ENCODE measurements at places on chromosomes 7 and 10.

- no peak overlapping the region for H3K27ac ChIP-seq
- H3K36me3 ChIP-seq: peaks cover 2% of the 10 kb centered on the region
- H3K4me1 ChIP-seq: no peaks in the 10 kb centered on the region
- DNase-seq: no peak
- H3K27me3 ChIP-seq: no peaks in the 10 kb centered on the region
- H3K4me3 ChIP-seq: no peak overlapping the region
These were observed 53.2 kb downstream of the ANKMY2 start for GRCh38 chr7:16592395-16592794.

DNA sequence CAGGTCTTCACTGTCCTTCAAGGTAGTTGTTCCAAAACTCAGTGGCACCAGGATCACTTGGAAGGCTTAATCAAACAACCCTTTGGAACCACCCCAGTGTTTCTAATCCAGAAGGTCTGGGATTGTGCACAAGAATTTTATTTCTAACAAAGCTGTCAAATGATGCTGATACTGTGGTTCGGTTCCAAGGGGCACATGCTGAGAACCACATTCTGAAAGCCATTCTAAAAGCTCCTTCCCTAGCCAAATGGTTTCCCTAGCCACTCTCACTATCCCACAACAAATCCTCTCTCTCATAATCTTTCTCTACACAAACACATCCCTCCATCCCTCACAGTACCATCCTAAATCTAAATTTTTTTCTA lies 52.1 kb downstream of the MACC1 start:
- no peak overlapping the region for H3K4me3 ChIP-seq
- H3K27ac ChIP-seq: no peak overlapping the region
- DNase-seq: no peak
- H3K4me1 ChIP-seq: no peaks in the 10 kb centered on the region
- H3K36me3 ChIP-seq: no peaks in the 10 kb centered on the region
- H3K27me3 ChIP-seq: no peaks in the 10 kb centered on the region

DNA sequence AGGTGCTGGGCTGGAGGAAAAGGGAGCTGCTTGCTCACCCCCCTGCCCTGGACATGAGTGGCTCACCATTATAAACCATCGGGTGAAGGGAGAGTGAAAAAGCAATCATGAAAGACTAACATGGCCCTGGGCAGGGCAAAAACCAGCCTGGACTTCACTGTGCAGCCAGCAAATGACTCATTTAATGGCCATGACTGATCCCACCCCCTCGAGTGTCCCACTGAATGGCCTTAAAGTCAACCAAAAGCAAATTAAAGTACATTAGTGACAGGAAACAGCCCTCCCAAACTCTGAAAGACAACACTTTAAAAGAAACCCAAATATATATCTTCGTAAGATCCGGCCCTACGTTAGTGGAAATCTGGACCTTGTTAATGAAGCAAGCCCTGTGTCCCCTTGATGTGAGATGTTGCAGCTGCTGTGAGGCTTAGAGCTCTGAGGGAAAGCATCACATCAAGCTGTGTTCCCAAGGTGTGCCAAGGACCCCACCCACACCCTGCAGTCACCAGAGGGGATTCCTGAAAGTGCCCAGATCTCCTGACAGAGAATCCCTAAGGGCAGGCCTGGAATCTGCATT lies 31.2 kb downstream of the ADCYAP1R1 start:
- no peak for DNase-seq
- no peak overlapping the region for H3K4me3 ChIP-seq
- no peaks in the 10 kb centered on the region for H3K4me1 ChIP-seq
- peaks cover 9% of the 10 kb centered on the region for H3K27me3 ChIP-seq

DNA sequence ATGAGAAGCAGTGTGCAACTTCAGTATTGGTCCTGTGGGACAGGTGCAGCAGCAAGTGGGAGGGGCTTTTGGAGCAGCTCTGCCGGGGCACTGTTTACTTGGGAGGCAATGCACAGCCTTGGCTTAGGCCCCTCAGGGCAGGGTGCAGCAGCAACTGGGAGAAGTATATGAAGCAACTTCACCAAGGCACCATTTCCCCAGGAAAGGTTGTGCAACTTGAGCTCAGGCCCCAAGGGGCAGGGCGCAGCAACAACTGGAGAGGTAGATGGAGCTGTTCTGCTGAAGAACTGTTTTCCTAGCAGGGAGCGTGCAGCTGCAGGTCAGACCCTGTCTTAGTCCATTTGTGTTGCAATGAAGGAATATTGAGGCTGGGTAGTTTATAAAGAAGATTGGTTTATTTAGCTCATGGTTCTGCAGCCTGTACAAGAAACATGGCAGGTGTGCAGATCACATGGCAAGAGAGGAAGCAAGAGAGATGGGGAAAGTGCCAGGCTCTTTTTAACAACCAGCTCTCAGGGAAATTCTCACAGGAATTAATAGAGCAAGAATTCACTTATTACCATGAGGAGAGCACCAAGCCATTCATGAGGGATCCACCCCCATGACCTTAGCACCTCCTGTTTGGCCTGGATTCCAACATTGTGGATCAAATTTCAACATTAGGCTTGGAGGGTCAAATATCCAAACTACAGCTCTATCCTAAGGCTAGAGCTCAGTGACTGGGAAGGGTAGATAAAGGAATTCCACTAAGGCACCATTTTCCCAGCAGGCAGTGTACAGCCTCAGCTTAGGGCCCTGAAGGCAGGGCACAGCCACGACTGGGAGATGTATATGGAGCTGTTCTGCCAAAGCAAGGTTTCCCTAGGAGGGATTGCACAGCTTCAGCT lies 10.9 kb downstream of the GPR141 start:
- H3K4me1 ChIP-seq: no peaks in the 10 kb centered on the region
- no peak for DNase-seq
- H3K27me3 ChIP-seq: peaks cover 10% of the 10 kb centered on the region
- H3K27ac ChIP-seq: no peak overlapping the region
- no peaks in the 10 kb centered on the region for H3K36me3 ChIP-seq

Measured in naive thymus-derived CD8-positive, alpha-beta T cell (primary cell).